NCI-H1092 treated with DMSO at 0.1 percent for 48 hours (cell line): ENCODE measurements at places on chromosomes 2 and 18.
A peak's percentile ranks its signal among the peaks of the same experiment; 100 is the strongest.

GRCh38 chr2:69931832-69932595 is 17.1 kb downstream of the MXD1 start:
- no peak for DNase-seq

DNA sequence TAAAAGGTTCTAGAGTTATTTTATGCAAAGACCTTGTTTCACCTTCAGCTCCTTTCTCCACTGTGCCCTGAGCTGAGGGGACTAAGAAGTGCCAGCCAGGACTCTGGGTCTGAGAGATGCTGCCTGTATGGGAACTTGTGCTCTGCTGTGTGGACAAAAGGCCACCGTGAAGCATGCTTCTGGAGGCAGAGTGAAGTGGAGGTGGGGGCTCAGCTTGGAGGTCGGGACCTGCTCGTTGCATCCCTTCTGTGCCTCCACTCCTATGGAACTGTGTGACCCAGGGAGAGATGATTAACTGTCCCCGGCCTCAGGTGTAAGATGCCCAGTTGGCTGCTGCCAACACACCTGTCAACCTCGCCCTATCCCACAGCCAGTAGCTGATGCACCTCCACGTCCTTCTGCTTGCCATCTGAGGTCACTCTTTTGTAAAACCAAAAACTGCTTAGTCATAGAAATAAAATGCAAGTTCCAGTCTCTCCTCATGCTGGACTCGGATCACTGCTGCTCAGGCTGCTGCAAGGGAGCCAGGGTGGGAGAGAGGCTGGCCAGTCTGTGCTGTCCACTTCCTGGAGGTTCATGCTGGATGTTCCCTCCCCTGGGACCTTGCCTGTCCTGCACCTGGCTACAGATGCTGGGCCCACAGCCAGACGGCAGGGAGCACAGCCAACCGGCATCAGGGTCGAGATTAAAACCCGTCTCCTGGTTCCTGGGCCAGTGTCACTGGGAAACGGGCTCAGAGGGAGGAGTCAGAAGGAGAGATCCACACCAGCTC is 113.2 kb downstream of the ACKR3 start:
- DNase-seq, result no peak

- DNase-seq, result no peak
Measured at GRCh38 chr18:12703096-12703567, 290 bp downstream of the PSMG2 start.

- no peak for DNase-seq
Measured at GRCh38 chr18:421247-422155, 79.0 kb downstream of the COLEC12 start.

- no peak for DNase-seq
Measured at GRCh38 chr2:113054066-113054465, 1.4 kb upstream of the IL36B start.

DNA sequence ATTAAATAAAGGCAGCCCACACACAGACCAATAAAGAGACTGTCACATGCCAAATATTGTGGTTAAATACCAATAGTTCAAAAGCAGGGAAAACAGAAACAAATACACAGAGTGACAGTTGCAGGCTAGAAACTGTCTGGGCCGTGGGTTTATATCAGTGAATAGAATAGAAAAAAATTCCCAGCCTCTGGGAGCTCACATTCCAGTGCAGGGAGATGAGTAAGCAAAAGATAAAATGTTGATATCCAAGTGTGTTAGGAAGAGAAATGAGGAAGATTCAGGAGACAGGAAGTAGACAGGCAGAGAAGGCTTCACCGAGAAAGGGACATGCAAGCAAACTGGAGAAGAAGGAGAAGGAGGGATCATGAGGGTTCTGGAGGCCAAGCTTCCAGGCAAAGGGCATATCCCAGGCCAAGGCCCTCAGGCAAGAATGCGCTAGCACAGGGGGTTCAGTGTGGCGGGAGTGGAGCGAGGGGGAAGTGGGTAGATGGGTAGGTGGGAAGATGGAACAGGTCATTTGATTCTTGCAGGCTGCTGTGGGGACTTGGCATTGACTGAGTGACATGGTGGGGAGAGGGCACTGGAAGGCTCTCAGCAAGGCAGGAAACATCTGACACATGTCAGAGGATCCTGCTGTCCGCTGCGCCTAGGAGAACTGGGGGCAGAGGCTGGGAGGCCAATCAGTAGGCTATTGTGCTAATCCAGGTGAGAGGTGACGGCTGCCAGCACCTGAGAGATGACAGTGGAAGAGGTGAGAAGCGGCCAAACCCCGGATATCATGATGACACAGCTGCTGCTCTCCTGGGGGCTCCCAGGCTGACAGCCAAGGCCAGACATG is 89.2 kb downstream of the ZBTB7C start:
- peak; percentile 98 for DNase-seq

- no peak for DNase-seq
Measured at GRCh38 chr2:182821182-182821581, 45.3 kb downstream of the FRZB start.

DNA sequence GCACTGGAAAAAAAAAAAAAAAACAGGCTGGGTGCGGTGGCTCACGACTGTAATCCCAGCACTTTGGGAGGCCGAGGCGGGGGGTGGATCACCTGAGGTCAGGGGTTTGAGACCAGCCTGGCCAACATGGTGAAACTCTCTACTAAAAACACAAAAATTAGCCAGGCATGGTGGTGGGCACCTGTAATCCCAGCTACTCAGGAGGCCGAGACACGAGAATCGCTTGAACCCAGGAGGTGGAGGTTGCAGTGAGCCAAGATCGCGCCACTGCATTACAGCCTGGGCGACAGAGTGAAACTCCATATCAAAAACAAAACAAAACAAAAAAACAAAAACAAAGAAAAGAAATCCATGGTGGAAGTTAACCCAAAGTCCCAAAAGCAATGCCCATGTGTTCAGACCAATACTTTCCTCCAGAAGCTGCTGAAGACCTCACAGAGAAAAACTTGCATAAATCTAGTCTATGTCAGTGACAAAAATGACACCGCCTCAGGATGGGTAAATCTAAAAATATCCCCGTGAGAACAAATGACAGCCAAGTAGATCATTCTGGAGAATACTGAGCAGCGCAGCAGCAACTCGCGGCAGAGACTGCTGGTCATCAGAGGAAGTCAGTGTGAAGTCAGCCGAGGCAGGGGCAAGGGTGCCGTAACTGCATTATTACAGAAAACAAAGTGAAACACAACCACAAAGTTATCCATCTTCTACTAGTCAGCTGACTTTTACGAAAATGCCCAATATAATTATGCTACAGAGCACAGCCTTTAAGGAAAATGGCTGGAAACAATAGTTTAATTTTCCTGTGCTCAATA is 41.0 kb downstream of the LPIN2 start:
- no peak for DNase-seq

- DNase-seq, result no peak
Measured at GRCh38 chr2:23574919-23575654, 190.1 kb downstream of the KLHL29 start.

DNA sequence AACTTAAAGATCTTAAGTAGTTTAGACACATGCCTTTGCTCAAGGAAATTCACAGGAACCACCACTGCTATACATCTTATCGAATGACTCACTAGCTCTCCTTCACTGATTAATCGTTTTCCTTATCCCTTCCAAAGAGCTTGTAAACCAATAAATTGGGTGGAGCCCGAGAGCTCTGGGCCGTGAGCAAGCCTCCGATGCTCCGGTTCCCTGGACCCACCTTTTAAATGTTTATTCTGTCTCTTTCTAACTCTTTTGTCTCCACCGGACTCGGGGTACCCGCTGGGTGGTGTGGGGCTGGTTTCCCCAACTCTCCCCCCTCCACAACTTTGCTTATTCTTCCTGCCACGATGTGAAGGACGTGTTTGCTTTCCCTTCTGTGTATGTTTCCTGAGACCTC is 292.9 kb upstream of the TMEFF2 start:
- DNase-seq, result no peak

- DNase-seq, result no peak
Measured at GRCh38 chr2:233544200-233544610, 22.4 kb downstream of the USP40 start.

DNA sequence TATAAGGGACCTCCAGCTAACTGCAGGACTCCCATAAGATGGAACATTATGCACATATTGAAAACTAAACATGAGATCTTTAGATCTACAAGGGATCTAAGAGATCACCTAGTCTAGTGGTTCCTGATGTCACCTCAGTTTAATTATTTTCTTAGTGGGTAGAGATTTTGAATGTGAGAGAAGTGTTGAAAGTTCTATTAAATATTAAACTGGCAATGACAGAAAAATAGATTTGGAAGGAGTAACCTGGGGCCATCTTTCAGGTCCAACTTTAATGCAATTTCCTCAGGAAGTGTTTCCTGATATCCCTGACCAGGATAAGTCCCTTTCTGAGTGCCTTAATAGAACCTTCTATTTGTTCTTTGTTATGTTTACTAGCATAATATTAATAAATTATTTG is 29.1 kb upstream of the CPS1 start:
- DNase-seq, result no peak

DNA sequence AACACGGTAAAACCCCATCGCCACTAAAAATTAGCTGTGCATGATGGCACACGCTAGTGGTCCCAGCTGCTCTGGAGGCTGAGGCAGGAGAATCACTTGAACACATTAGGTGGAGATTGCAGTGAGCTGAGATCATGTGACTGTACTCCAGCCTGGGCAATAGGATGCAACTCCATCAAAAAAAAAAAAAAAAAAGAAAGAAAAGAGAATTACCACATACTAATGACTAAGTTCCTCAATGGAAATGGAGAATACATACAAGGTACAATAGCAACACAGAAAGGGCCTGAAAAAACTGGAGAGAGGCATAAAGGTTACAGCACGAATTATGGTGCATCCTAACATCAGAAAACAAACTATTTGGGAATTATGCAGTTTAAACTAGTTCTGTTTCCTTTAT is 81.3 kb downstream of the CDH2 start:
- no peak for DNase-seq

DNA sequence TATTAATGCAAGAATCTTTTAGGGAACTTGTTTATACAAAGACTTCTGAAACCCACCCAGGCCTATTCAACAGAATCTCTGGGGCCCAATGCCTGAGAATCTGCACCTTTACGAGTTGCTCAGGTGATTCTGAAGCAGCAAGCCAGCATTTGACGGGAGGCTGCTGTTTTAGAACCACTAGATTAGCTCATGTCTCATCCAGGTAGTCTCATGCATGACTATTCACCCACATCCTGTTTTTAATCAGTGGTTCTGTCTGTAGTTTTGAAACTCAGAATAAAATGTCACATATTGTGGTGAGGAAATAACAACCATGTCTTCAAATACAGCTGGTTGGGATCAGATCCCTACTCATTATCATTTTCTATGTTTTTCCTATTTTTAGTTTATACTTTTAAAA is 39.5 kb downstream of the CYTIP start:
- no peak for DNase-seq

- DNase-seq, result no peak
Measured at GRCh38 chr2:228938629-228939028, 332.5 kb downstream of the PID1 start.

DNA sequence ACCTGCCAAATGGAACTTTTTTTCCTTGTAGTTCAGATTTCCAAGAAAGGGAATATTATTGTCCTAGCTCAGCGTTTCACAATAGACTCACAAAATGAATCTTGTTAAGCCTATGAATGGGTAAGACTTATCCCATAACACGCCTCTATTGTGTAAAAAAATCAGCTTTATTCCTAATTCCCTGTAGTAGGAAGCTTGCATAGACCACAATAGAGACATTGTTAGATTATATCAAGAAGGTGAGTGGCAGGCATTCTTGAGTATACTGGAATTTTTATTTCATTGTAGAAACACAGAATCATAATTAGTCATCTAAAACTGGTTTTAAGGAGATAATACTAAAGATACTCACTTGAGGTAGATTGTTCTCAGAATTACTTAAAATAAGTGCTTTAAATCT is 46.5 kb upstream of the SLC30A6 start:
- DNase-seq, result no peak

DNA sequence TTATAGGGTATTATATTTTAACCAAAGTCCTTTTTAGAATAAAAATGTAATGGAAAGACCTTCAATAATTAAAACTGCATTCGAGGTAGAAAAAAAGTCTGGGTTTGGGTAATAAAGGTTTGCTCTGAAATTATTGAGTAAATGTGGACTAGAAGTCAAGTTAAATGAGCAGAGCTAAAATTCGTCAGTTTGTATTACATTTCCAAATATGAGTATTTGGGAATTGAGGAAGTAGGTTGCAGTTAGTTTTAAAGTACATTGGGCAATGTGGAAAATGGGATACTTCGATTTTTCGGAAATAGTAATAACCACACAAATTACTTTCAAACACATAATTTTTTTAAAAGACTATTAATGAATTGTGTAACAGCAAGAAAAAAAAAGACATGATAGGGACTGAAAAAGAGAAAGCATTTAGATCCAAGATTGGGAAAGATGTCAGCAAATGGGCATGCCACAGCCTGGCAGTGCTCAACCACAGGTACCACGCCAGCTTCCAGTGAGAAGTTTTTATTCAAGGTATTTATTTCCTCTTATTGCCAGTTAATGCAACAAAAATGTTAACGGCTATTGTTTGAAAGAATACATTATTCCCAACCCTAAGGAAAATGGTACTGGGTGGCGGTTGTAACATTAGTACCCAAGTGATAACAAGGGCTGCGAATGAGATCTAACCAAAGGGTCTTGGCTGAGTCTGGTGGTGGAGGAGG is 50.0 kb downstream of the TTC39C start:
- DNase-seq, result no peak

DNA sequence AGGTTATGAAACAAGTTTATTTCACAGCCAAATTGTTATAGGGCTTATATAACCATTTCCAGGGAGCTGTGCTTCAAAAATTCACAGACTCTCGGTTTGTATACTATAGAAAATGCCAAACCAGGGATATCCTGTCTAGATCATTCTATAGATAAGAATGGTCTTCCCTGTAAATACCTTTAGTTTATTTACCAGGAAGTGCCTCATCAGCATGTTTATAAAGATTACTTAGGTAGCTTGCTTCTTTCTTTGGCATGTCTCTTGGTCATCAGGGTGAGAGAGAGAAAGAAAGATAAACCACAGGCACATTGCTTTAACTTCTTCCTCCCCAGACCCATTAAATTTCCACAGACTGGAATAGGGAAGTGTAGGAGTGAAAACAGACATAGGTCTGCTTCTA is 439.4 kb downstream of the SPAG16 start:
- no peak for DNase-seq

DNA sequence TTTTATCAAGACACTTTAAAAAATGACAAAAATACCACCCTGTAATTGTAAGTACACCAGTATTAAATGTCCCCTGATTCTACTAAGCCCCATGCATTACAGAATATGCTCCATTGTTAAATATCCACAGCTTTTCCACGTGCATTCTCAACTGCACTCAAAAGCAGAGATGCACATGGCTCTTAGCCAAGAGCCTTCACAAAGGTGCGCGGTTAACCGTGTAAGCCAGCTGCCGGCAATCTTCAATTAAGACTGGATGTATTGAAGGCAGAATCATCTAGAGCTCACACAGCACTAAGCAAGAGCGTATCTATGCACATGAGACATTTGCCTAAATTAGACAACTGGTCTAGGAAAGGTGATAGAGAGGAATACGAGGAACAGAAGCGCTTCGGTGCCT is 278.3 kb downstream of the NAPG start:
- DNase-seq, result peak; percentile 36

DNA sequence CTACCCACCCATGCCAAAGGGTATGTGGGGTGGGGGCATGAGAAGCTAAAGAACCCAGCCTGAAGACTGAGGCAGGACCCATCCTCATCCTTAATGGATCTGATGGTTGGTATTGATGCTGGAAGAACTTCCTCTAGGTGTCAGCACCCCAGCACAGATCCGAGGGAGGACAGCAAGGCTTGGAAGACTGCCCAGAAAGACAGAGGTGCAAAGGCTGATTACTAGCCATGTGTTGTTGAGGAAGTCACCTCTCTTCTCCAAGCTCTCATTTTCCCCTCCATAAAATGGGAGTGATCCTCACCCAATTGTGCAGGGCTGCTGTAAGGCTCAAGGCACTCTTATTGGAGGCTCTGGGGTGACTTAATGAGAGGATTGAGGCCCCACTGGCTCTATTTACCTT is 256.5 kb downstream of the CELF4 start:
- peak; percentile 13 for DNase-seq
